Cardiac muscle cell (in vitro differentiated cells and primary cell): ENCODE measurements at places on chromosomes 3 and 15.
A peak's percentile ranks its signal among the peaks of the same experiment; 100 is the strongest.

GRCh38 chr3:62538691-62539356 lies 165.5 kb upstream of the FEZF2 start:
- no peak for DNase-seq

DNA sequence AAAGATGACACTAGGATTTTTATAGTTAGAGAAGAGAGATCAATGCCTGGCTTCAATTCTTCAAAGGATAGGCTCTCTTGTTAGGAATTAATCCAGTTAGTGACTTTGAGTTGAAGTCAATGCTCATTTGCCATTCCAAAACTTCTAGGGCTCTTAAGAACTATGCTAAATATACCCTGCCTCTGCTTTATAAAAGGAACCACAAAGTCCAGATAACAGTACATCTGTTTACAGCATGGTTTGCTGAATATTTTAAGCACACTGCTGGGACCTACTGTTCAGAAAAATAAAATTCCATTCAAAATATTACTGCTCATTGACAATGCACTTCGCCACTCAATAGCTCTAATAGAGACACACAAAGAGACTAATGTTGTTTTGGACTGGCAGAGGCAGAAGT lies 786.6 kb upstream of the DPPA4 start:
- peak; percentile 2 for DNase-seq

DNA sequence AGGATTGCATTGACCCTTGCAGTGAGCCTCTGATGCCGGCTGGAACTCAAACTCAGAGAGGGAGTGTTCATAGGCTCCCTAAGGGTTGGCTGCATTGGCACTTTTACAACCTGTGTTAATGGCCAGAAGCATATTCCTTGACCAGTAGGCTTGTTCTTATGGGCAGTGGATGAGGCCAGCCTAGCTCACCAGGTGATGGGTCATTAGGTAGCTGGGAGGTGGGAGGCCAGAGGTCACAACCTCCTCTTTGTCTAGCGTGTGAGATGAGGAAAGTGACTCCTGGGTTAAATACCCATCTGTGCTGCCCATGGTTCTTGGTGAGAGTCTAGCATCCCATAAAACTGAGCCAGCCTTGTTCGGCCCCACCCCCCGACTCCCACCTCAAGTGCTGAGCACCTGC lies 275.7 kb upstream of the CTNNB1 start:
- DNase-seq, result no peak

GRCh38 chr3:179244878-179245277 lies 6.0 kb downstream of the KCNMB3 start:
- no peak for DNase-seq

GRCh38 chr3:42443292-42443691 lies 32.9 kb upstream of the LYZL4 start:
- DNase-seq, result no peak

DNA sequence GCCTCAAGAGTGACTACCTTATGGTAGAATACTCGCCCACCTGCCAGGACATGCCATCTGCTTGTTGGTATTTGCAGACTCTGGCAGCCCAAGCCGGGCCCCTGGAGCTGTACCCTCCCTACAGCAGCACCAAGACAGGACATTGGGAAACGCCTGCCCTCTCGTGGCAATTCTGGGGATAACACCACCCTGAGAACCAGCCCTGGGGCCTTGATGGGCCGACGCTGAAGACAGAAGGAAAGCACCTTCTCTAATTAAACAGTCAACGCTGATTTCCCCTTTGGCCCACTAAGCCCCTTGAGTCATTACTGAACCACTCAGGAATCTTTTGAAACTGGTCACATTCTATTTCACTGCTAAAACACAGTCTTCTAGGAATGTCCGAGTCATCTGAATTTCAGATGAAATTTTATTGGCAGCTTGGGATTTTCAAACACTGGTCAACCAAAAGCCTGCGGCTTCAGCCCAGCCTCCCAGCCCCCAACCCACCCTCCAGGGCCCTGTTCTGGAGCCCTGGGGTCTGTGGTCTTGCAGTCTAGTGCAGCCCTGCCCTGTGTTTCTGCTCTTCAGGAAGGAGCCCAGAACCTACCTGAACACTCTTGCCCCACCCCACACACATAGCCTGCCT lies 91.3 kb downstream of the TMEM266 start:
- DNase-seq, result peak; percentile 81

DNA sequence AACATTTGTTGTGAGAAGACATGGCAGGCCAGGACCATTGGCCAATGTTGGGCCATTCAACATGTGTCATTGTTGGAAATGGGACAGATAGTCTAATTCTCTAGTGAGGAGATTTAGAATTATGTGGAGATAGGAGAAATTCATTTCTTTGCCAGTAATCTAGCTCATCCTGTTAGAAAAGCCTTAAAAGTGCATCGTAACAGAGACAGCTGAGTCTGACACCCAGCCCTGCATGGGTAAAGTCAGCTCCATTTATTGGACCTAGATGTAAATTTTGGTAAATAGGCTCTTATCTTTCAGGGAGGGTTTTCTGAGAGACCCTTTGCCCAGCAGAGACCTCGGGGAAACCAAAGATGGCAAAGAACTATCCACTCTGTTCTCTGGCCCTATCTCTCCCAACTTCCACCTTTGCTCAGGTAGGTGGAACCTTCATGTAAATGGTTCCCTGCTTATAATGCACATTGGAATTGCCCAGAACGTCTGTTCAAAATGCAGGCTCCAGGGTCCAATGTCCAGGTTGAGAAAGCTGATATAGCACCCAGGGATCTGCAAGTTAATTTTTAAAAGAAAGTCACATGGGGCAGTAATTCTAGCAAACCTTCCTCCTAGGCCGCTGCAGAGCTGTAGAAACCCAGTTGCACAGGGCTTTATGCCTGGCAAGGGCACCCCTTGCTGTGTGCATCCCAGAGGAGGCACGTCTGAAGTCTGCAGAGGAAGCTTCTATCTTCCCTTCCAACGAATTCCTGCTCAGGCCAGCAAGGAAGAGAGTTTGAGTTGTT lies 365.9 kb upstream of the PROK2 start:
- no peak for DNase-seq
